ENCODE measurements at places on chromosomes 5 and 9. TPM values are rescaled to one million over a fixed set of nuclear protein-coding genes. Genes with fewer than 3 reads are reported as not detected.

DNA sequence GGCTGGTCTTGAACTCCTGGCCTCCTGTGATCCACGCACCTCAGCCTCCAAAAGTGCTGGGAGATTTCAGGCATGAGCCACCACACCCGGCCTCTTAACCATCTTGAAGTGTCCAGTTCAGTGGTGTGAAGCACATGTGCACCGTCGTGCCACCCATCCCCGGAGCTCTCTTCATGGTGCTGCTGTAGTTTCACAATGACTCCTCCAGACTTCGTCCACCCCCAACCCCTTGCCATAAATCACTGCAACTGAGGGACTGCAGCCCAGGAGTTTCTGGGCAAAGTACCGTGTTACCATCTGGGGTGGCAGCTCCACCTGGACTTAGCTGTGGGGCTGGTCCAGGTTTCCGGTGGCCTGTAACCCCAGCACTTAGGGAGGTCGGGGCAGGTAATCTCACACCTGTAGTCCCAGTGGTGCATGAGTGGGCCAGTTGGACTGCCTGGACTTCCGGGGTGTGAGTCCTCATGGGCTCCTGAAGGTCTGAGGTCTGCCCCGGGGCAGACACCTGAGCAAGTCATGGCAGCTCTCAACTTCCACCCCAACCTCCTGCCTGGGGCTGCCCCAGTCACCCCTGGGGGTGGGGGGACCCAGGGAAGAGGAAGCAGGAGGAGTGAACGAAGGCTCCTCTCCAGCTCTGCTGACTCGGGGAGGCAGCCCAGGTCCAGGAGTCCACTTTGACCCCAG lies 6.6 kb upstream of the N4BP3 start:
- no peak for DNase-seq

DNA sequence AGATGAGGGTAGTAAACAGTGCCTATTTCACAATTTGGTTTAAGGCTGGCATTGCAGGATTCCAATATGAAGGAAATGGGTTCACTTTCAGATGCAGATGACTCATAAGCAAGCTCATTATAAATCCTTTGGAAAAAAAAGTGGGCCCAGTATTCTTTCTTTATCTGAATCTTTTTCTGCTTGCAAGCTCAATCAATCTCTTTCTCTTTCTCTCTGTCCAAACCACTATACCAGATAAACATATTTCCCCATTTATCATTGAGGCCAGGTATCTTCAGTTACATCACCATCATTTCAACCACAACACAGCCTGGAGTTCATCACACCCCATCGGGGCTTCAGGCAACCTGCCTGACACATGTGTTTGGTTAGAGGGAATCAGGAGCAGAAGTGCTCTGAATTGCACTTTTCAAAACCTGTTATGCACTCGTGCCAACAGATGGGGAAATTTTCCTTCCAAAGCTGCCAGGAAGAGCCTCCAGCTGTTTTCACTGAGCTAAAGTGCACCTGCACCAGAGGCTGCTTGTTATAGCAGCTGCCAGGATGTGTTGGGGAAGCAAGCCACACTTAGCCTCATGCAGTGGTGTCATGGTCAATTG lies 30.0 kb upstream of the MAMDC2 start:
- no peak for DNase-seq

DNA sequence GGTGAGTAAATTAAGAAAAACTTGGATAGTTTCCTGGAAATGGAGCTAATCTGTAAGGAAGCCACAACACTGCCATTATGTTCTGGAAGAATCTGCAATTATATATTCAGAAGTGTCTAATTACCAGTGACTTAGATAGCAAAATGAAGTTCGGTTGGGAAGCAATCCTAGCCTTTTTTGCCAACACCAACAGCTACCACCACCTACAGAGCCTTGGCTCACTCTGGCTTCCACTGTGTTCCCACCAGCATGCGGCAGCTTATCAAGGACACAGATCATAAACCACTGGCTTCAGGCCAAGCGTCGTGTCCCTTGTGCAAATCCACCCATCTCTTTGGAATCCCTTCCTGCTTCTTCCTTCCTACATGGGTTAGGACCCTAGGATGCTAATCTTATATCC lies 118.0 kb upstream of the PCA3 start:
- no peak for DNase-seq

GRCh38 chr9:92140754-92141143 lies 25.5 kb upstream of the SPTLC1 start:
- no peak for DNase-seq

GRCh38 chr9:124778575-124779367 lies 1.8 kb downstream of the OLFML2A start:
- DNase-seq: no peak

CFAP90 gene
- total RNA-seq: not detected

SNCB gene
- not detected for total RNA-seq

C7 gene
- total RNA-seq: 239 TPM

FBXO10 gene
- 5.7 TPM for total RNA-seq

ZNF300 gene
- total RNA-seq: 10.5 TPM
